ENCODE measurements at places on chromosomes 3 and 15.

- DNase-seq: no peak
Measured at GRCh38 chr3:188712248-188712924, 459.4 kb upstream of the TPRG1 start.

GRCh38 chr15:60340207-60340921 is 57.4 kb downstream of the ANXA2 start:
- no peak for DNase-seq

GRCh38 chr3:3089017-3089416 is 21.2 kb downstream of the IL5RA start:
- DNase-seq: no peak

GRCh38 chr15:78989701-78990240 is 44.9 kb upstream of the CTSH start:
- DNase-seq: no peak

DNA sequence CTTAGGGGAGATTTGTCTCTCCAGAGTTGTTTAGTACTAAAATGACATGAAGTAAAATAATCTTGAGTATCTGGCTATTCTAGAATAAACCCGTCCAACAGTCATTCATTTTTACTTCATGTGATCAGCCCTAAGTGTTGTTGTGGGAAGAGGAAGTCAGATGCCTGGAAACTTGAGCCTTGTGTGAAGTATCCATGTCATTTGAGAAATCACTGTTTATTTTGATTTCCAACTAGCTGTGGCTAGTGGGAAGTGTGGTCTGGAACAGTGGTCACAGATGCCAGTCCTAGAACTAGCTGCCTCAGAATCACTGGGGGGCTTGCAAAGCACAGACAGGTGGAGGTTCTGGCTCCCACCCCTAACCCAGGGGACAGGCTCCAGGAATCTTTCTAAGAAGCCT is 77.7 kb upstream of the LIMD1 start:
- no peak for DNase-seq

- no peak for DNase-seq
Measured at GRCh38 chr15:75841626-75842025, 1.6 kb upstream of the UBE2Q2 start.

DNA sequence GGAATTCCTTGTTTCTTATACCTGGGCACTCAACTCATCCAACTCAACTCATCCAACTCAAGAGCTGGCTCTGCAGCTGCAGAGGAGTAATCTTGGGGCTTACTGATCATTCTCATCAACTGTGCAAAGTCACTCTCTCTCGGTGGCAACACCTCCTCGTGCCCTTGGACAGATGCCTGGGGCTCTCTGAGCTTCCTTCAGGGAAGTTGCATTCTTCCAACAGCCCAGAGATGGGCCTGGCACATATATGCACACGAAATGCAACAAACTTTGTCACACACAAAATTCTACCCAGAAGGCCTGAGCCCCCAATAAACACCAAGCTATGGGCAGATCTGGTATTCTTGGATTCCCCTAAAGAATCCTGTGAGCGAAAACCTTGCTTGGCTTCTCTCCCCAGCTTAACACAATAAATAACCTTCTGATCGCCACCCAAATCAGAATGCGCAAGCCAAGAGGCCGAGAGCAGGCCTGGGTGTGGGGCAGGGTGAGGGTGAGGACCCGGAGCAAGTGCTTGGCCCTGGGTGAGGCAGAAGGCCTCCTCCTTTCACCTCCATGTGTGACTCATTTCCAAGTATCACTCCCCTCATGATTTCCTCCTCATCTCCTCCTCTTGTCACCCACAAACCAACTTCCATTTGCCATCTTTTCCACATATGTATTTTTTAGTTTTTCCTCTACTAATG is 15.4 kb downstream of the TGM5 start:
- no peak for DNase-seq

GRCh38 chr3:168981396-168981795 is 682.1 kb downstream of the MECOM start:
- DNase-seq: no peak

DNA sequence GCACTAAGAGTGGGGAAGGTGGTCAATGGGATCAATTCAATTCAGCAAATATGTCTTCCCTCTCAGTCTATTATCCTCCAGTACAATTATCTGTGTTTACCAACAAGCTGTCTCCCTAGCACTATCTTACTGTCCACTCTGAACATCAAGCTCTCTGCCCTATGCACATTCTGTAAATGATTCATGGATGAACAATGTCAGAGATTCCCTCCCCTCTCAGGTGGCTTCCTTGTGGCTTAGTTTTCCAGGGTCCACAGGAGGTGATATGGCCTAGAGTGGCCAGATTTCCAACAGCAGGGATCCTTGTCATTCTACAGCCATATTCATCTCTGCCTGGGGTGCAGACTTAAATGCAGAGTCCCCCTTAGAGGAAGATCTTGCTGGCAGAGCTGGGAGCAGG is 225.1 kb downstream of the UACA start:
- DNase-seq: no peak

GRCh38 chr3:4596612-4597011 is 103.5 kb downstream of the ITPR1 start:
- DNase-seq: no peak

- peak; percentile 83 for DNase-seq
Measured at GRCh38 chr3:45105855-45106671, 40.1 kb downstream of the CDCP1 start.

DNA sequence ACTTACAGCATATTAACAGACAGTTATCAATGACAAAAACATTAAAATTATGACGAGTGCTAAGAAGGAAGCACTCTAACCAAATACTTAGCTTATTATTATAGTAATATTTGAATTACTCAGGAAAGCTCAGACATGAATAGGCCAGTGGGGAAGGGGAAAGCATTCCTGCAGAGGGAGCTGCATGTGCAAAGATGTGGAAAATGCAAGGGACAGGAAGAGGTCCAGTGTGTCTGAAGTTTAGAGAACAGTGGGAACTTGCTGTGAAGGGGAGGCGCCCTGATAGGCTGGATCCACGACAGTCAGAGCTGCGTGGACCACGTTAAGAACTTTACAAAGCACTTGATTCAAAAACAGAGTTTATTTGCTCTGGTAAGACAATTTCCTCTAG is 1.2 kb upstream of the SPICE1 start:
- no peak for DNase-seq

DNA sequence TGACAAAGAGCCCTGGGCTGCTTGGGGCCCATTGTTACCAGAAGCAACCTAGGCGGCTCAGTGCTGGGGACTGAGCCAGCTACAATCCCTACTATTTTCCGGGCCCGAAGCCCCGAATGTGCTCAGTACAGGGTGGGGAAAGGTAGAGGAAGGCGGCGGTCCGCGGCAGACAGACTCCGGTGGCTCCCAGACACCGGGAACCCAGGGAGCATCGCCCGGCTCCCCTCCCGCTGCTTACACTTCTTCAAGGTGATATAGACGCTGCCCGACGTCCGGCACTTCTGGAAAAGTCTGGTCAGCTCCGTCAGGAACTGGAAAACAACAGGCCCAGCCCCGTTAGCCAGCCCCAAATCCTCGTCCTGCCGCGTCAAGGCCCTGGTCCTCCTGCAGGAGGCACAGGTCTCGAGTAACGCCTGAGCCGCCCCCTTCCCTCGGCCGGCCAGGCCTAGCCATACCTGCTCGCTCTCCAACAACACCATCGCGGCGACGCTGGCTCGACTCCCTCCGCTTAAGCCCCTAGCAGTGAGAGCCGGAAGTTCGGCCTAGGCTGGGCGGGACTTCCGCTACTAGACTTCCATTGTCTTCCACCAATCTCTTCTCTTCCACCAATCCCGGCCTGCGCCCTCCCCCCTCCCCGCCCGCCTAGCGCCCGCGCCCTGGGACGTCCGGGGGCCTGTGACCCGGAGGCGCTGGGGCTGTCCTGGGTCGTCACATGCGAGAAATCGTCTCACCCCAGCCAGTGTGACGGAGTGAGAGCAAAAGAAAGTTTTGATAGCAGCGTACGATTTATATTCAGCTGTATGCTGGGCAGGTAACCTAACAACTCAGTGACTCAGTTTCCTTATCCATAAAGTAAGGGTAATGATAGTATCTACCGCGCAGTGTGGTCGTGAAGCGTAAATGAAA is at the start of gene SRP14:
SRP14 (minus strand) TSS at position 544 of the 906 bp plus-strand sequence; CDS start at position 479, 65 bp downstream.
- peak; percentile 89 for DNase-seq

GRCh38 chr3:44340058-44340395 is 1.5 kb downstream of the TCAIM start:
- DNase-seq: no peak

DNA sequence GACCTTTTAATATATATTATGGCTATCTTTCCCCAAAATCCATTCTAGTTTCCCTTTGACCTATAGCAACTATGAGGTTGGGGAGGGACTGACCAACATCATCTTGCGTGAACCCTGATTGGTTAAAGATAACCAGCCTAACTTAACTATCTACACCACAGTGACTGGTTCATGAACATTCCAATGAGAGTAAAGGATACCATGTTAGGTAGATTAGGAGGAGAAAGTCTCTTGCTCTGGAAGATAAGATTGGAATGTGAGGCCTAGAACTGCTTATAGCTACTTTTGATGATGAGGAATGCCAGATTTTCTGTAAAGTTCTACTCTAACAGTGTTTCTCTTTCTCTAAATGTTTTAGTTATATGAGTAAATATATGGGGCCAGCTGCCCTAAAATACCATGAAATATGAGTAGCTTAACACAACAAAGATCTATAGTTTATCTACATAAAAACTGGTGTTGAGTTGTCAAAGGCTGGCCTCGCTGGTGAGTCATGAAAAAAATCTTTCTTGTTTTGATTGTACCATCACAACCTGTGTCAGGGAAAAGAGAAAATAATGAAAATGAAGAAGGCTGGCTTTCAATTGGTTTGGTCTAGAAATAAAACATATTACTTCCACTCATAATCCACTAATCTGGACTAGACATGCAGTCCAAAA is 481.4 kb downstream of the NSUN3 start:
- DNase-seq: no peak

DNA sequence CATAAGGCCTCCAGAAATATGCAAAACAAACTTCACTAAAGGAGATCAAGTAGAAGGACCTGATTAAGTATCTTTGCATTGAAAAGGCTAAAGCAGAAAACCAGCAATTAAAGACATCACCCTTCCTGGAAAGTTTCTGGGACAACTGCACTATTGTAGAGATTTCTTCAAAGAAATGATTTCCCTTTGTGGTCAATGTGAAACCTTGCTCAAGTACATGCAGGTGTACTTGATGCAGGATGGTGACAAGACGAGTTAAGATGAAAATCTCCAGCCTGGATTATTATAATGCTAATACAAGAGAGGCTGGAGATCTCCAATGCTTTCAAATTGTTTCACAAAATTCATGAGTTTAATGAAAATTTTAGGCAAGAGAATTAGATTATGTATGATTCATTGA is 208.4 kb downstream of the TIGIT start:
- DNase-seq: no peak

DNA sequence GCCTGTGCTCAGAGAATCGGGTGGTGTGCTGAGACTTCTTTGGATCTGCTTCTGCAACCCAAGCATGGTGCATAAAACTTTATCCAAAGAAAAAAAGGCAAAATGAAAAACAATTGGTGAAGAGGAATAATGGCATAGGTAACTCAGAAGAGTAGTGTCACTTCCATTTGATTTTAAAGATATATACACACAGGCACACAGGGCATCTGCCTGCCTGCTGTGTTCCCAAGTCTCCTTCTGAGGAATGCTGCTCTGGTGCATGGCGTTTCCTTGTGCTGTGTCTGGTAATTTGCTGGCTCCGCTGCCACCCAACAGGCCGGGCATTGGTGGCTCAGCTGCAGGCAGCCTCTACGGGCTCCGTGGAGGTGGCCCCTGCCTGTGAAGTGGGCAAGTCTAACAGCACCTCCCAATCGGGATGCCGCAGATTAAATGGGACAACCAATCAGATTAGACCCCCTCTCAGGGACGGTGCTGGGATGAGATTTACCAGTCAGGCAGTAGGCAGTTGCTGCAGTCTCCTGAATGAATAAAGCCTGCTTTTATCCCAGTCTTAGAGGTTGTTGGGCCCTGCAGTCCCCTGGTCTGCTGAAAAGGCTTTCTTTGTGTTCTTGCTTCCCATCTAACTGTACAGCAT is 253.7 kb upstream of the RASGRP1 start:
- DNase-seq: no peak

DNA sequence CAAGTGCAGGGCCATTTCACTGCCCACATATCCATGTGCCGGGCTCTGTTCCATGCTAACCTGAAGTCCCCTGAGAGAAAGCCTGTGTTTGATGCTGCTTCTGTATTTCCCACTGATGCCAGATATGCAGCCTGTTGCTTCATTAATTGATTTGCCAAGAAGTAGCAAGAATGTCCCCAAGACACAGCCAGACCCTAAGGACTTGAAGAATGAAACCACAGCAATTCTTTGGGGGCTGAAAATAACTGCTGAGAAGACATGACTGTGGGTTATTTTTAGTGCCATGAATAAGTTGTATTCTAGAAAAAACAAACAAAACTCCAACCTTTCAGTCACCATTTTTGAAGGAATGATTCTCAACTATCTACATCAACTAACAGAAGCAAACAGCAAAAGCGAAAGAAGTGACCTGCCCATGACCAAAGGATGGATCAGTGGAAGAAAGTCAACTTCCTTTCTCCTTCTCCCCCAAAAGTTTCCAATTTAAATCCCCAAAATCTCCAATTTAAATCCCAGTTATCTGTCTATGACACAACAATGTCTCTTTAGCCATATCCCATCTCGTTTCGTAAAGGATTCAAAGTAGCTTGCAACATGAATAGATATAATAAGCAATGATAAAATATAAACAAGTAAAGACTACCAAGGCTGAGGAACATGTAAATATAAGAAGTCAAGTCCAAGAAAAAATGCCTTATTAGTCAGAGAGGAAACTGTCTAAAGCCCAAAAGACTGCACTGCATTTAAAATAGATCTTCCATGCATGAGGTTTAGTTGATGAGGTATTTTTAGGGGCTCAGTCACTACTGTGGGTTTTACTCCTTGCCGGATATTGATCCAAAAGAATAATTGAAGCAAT is 226.8 kb downstream of the DTWD1 start:
- no peak for DNase-seq

DNA sequence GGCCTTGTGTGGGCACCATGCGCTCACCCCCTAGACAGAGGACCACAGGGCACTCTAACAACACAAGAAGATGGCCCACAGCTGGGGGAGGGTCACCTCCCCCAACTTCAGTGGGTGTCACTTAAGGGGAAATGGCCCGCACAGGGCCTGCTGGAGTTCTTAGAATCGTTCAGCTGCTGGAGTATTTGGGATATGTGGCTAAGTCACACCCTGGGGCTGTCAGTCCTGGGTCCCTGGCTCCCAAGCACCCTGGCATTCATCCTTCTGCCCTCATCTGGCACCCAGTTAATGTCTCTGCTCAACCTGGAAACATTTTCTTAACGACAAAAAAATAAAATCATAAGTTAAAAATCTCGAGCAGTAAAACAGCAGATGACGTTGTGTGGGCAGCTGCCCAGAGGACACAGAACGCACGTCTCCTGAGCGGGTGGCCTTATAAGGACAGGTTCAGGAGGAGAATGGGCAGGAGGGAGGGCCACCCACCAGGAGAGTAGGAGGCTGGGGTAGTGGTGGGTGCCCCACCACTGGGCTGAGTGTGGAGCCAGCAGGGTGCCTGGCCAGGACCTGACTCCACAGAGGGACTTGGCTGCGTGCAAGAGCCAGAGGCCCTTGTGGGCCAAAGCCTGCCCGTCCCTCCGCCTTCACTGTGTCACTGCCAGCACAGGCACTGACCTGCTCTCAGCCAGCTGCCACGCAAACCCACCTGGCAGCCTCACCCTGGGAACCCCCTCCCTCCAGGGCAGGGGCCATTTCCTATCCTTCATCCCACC is 11.5 kb downstream of the KBTBD13 start:
- DNase-seq: no peak

Measured in naive thymus-derived CD8-positive, alpha-beta T cell (primary cell).